ENCODE measurements at places on chromosomes 1 and 21.

DNA sequence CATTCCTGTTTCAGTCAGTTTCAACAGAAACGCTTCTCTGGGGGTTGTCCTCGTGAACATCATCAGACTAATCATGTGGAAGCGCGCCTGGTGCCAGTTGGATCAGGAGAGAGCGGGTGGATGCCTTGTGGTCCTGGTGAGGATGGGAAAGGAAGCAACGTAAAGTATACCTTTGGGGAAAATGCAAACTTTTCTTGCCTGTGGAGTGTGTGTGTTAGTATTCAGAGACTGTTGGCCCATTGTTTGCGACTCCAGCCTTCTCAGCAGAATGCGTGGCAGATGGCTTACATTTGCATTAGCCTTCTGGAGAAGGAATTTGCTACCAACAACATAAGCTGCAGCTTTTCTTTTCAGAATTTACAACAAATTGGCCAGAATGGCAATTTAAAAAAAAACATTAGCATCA is 173.9 kb downstream of the RWDD3 start:
- DNase-seq: no peak

DNA sequence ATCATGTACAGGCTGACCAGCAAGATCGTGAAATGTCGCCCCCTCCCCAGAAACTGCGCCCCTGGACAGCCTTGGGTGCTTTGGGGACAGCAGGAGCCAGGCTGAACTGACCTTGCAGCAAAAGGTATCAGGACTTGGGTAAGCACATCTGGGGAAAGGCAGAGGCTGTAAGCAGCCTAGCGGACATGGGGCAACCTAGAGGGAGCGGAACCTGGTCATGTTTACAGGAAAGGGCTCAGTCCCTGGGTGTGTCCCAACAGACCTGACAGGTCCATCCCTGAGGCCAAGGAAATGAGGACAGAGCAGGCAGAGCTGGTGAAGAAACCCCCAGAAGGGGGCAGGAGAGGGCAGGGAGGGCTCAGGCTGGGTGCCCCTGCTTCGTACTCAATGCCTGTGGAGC is 3.1 kb upstream of the S100A8 start:
- no peak for DNase-seq

DNA sequence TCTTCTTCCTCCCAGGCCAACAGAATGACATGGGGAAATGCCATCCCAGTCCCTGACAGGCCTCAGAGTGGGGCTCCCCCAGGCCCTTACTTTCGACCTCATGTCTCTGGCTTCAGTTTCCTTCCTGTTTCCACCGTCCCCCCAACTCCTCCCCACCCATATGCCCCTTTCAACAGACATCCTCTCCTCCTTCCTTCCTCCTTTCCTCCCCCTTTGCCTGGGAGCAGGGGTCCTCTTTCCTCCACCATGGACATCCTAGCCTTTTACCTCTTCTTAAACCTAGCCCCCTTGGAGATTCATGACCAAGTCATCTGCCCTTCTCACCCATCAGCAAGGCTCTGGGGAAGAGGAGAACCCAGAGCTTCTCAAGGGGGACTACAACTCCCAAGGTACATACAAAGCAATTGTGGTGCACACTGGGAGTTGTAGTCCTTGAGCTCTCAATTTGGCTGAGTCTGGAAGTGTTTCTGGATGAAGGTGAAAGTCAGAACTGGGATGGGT is 4.0 kb downstream of the ZBTB7B start:
- no peak for DNase-seq

- DNase-seq: no peak
Observed at GRCh38 chr1:100481303-100481702, 56.6 kb upstream of the GPR88 start.

DNA sequence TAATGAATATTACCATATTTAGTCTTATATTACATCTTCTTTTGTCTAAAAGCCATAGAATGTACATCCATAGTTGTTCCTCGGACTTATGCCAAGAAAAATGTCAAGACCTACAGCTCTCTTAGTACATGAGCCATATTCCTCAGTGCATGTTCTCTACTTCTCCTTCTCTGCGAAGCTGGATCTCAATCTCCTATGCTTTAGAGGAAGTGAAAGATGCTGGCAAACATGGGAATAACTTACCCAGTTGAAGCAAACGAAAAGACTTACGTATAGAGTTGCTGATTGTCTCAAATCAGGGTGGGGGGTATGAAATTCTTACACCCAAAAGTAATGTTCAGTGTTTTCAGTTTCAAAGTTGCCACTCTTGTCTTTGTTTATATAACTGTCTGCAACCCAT is 32.7 kb downstream of the OR13G1 start:
- DNase-seq: no peak

GRCh38 chr1:233569636-233570035 is 44.3 kb upstream of the KCNK1 start:
- DNase-seq: no peak

- DNase-seq: no peak
Observed at GRCh38 chr1:90046635-90047034, 51.7 kb downstream of the ZNF326 start.

- no peak for DNase-seq
Observed at GRCh38 chr1:203152158-203153034, 23.2 kb downstream of the MYBPH start.

GRCh38 chr1:187464320-187464719 is 635.6 kb downstream of the PLA2G4A start:
- no peak for DNase-seq

DNA sequence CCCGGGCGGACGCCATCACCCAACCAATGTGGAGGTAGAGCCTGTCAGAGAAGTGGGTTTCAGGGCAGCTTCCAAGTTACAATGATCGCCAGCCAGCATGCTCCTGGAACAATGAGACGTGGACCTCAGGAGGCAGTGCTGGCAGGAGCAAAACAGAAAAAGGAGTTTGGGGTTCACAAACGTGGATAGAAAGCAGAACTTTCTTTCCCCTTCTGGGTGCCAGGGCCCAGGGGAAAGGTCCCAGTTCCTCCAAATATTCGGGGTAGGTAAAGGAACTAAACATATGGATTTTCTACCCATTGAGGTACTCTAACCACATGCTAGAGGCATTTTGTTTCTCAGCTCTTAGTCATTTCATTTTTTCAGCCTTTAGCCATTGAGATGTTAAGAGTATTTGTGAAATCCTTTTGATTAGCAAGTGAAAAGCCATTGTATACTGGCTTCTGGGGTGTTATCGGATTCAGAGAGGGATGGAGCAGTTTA is 488.4 kb upstream of the ADGRL2 start:
- no peak for DNase-seq

DNA sequence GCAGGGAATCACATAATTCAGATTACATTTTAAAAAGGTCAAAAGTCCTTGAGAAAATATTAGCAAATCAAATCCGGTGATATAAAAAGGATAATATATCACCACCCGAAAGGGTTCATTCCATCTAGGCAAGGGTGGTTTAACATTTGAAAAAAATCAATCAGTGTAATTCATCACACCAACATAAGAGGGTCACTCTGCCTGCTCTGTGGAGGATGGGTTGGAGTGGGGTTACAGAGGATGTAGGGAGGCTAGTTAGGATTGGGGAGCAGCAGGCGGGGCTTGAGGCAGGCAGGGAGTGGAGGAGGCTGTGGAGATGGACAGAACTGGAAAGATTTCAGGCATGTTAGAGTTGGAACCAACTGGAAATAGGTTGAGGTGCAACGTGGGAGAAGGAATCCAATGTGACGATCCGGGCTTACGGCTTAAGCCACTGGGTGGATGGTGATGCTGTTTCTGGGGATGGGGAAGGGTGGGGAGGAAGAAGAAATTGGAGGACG is 12.5 kb downstream of the ADORA1 start:
- no peak for DNase-seq

- DNase-seq: no peak
Observed at GRCh38 chr1:184416481-184416880, 29.7 kb downstream of the C1orf21 start.

Data from right cardiac atrium (tissue), 5 donors.